ENCODE measurements at places on chromosomes 12 and 14. TPM values are rescaled to one million over a fixed set of nuclear protein-coding genes. Genes with fewer than 3 reads are reported as not detected.

ACOT6 gene
- not detected for total RNA-seq

TMEM119 gene
- not detected for total RNA-seq

RPL10L gene
- not detected for total RNA-seq

NFE2 gene
- total RNA-seq = not detected

GRCh38 chr14:59931237-59931636, 11.3 kb downstream of the LRRC9 start:
- H3K27ac ChIP-seq = no peak overlapping the region
- H3K36me3 ChIP-seq = no peaks in the 10 kb centered on the region
- H3K4me3 ChIP-seq = no peak overlapping the region
- peak; percentile 35 for DNase-seq
- no peaks in the 10 kb centered on the region for H3K27me3 ChIP-seq
- no peaks in the 10 kb centered on the region for H3K4me1 ChIP-seq

GRIP1 gene
- 8.0 TPM for total RNA-seq

PPP1R1A gene
- 5.5 TPM for total RNA-seq

DNA sequence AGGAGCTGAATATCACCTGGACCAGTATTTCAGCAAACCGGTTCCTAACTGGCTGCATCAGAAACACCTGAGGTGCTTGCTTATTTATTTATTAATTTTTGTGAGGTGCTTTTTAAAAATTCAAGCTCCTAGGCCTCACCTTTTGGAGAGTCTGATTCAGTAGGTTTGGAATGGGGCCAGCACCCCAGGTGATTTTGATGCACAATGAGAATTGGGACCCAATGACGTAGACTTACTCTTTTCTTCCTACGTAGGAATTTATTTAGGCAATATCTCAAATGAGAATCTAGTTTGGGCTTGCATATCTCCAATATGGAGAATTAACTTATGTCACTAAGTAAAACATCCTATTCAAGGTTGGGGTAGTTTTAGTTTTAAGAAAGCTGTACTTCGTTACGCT, 7.3 kb downstream of the YEATS4 start:
- no peak overlapping the region for H3K27ac ChIP-seq
- DNase-seq = no peak
- H3K36me3 ChIP-seq = peaks cover 62% of the 10 kb centered on the region
- H3K4me1 ChIP-seq = no peaks in the 10 kb centered on the region
- no peaks in the 10 kb centered on the region for H3K27me3 ChIP-seq

TBC1D30 gene
- 18.2 TPM for total RNA-seq

TAS2R7 gene
- not detected for total RNA-seq

DNA sequence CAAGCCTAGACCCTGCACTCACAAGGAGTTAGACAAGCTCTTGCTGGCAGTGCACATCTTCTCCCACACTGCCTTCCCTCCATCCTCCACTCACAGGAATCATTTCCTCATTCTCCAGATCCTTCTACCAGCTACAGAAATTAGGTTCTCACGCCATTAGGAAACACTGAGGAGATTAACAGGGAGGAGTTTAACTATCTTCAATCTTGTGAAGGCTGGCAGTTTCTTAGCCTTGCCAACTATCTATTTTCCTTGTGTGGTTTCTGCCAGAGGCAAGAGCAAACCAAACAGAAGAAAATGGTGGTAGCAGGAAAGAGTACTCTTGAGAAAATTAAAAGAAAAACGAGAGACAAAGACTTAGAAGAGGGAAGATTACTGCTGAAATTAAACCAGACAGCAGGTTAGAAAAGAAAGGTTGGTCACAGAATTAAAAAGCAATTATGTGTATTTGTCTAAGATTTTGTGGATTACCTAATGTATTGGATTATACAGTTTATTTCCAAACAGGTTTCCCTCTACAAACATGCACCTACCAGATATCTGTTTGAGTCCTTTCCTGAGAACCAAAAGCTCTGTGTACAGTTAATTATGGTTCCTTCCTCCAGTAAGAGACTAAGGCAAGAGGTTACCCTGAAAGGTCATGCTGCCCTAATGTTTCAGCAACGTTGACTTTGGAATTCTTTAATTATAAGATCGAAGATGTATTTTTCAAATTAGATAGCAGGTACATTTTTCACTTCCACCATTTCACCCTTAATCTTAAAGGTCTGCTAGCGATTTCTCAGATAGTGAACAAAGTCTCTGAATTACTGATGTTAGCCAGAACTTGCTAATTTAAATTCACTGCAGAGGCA, 5.0 kb downstream of the RERG start:
- no peak overlapping the region for H3K4me3 ChIP-seq
- peaks cover 10% of the 10 kb centered on the region for H3K4me1 ChIP-seq
- H3K27ac ChIP-seq = no peak overlapping the region

DNA sequence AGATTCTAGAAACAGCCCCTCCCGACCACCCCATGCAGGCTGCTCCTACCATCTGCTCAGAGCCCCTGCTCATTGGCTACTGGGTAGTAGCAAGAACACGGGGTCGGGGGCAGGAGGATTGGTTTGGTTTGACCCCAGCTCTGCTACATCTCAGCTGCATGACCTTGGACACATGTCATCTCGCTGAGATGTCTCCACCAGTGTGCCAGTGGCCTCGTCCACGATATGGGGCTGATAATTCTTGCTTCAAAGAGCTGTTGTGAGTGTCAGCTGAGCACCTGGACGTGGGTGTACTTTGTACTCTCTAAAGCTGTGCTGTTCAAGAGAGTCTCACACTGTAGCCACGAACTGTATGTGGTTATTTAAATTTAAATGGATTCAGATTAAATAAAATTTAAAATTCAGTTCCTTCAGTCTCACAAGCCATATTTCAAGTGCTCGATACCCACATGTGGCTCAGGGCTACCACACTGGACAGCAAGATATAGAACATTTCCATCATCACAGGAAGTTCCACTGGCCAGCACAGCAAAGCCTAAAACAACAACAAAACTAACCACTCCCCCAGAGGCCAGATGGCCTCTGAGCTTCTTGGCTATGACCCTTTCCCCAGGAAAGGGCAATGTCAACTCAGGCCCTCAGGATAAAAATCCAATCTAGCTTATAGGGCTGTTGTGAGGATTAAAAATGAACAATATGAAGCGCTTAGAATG, 18.6 kb downstream of the LTBP2 start:
- no peak for DNase-seq
- H3K36me3 ChIP-seq = no peaks in the 10 kb centered on the region
- H3K4me1 ChIP-seq = peaks cover 59% of the 10 kb centered on the region
- peak overlapping the region; percentile 85 for H3K27ac ChIP-seq
- no peak overlapping the region for H3K4me3 ChIP-seq

SSPN gene
- 18.7 TPM for total RNA-seq

GRCh38 chr14:74951443-74952179, 3.8 kb downstream of the PGF start:
- peak overlapping the region; percentile 21 for H3K27ac ChIP-seq
- no peak for DNase-seq
- H3K4me3 ChIP-seq = no peak overlapping the region

DNA sequence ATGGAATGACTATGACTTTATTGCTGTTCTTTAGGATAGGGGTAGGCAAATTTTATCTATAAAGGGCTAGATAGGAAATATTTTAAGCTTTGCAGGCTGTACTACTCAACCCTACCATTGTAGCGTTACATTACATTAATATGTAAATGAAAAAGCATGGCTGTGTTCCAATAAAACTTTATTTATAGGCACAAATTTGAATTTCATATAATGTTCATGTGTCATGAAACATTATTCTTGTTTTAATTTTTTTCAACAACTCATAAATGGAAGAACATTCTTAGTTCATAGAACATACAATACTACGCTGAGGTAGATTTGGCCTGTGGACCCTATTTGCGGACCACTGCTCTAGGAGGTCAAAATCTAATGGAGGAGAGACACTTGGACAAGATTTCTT, 133.7 kb downstream of the SOX5 start:
- H3K27ac ChIP-seq = no peak overlapping the region
- no peak overlapping the region for H3K4me3 ChIP-seq
- H3K36me3 ChIP-seq = no peaks in the 10 kb centered on the region
- no peak for DNase-seq

SLC7A8 gene
- total RNA-seq = 1.2 TPM

DNA sequence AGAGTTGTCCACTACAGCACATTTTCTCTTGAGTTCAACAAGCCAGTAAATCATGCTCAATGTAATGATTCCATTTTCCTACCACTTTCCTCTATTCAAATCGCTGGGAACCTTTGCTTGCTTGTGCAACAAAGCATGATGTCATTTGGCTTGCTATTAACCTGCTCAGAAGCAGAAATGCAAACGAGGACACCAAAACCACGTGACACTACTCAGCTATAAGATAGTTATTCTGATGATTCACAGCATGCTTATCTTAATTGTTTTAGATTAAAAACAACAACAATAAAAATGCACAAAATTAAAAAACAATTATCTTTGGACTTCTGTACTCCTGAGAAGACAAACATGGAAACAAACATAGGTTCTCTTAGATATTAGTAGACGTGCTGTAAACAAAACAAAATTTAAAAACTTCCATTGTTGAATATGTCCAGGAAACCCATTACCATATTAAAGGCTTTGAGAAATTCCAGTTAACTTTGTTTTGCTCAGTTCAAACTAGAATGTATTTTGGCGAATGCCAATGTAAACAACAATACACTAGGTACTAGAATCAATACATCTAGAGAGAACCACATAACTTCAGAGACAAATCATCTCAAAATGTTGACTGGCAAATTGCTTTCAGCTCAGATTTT, 77.5 kb upstream of the KRAS start:
- H3K4me1 ChIP-seq = no peaks in the 10 kb centered on the region
- no peak overlapping the region for H3K4me3 ChIP-seq
- no peak overlapping the region for H3K27ac ChIP-seq
- H3K36me3 ChIP-seq = no peaks in the 10 kb centered on the region
- peak; percentile 70 for DNase-seq

- H3K27me3 ChIP-seq = no peaks in the 10 kb centered on the region
- no peak overlapping the region for H3K4me3 ChIP-seq
- no peak for DNase-seq
Observed at GRCh38 chr14:57402173-57402852, 11.9 kb downstream of the NAA30 start.

DNA sequence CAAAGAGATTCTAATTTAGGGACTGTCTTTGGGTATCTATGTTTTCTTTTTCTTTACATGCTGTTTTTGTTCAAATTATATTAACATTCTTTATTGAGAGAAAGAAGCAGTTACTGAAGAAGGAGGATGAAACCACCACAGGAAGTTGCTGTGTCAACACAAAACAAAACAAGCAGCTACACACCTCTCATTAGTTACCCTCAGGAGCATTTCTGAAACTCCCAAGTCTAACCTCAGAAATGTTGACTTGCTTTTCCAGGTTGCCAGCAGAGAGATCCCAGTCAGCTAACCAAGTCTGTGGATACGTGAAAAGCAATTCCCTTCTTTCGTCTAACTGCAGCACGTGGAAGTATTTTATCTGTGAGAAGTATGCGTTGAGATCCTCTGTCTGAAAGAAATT, 33.5 kb downstream of the CLEC1A start:
- no peak overlapping the region for H3K4me3 ChIP-seq
- no peaks in the 10 kb centered on the region for H3K36me3 ChIP-seq
- H3K27me3 ChIP-seq = no peaks in the 10 kb centered on the region
- H3K4me1 ChIP-seq = peaks cover 4% of the 10 kb centered on the region
- DNase-seq = no peak

MGAT4C gene
- total RNA-seq = 0.43 TPM

DNA sequence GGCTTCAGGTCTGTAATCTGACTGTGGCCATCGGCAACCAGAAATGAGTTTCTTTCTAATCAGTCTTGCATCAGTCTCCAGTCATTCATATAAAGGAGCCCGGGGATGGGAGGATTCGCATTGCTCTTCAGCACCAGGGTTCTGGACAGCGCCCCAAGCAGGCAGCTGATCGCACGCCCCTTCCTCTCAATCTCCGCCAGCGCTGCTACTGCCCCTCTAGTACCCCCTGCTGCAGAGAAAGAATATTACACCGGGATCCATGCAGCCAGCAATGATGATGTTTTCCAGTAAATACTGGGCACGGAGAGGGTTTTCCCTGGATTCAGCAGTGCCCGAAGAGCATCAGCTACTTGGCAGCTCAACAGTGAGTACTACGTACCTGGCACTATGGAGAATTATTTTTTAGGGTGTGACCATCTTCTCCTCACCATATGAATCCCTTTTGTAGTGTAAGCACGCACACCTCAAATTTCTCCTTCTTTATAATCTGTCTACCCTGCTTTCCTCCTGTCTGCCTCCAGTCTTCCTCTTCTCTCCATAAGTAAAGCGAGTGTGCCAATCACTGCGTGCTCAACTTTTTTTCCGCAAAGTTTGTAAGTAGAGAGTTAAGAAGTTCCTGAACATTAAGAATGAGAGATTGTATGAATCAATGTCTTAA, at the start of gene TPH2:
TSS of gene TPH2 (plus strand) at position 118 of the 658 bp plus-strand sequence. CDS start at position 260, 142 bp downstream.
- H3K4me3 ChIP-seq = no peak within 1 kb of the TSS
- no peaks in the 10 kb centered on the region for H3K36me3 ChIP-seq
- no peaks in the 10 kb centered on the region for H3K27me3 ChIP-seq

GRCh38 chr12:105587237-105587636, 256.7 kb downstream of the C12orf75 start:
- no peaks in the 10 kb centered on the region for H3K27me3 ChIP-seq
- no peak overlapping the region for H3K27ac ChIP-seq
- DNase-seq = no peak

SPTB gene
- total RNA-seq = 1.0 TPM

GRCh38 chr12:25186038-25186787, 8.7 kb downstream of the DNAI7 start:
- H3K36me3 ChIP-seq = no peaks in the 10 kb centered on the region
- H3K27me3 ChIP-seq = no peaks in the 10 kb centered on the region
- no peak overlapping the region for H3K4me3 ChIP-seq
- no peak overlapping the region for H3K27ac ChIP-seq
- no peak for DNase-seq

- H3K27ac ChIP-seq = peak overlapping the region; percentile 26
- H3K4me3 ChIP-seq = no peak overlapping the region
Observed at GRCh38 chr12:105219261-105220028, 16.5 kb downstream of the APPL2 start.

LTBP2 gene
- total RNA-seq = 12.9 TPM

SLC25A29 gene
- total RNA-seq = 25.7 TPM

IFT81 gene
- 8.1 TPM for total RNA-seq

- no peaks in the 10 kb centered on the region for H3K36me3 ChIP-seq
- no peak overlapping the region for H3K4me3 ChIP-seq
- H3K27ac ChIP-seq = no peak overlapping the region
- no peaks in the 10 kb centered on the region for H3K4me1 ChIP-seq
Observed at GRCh38 chr14:80576401-80576800, 365.1 kb upstream of the DIO2 start.

DNA sequence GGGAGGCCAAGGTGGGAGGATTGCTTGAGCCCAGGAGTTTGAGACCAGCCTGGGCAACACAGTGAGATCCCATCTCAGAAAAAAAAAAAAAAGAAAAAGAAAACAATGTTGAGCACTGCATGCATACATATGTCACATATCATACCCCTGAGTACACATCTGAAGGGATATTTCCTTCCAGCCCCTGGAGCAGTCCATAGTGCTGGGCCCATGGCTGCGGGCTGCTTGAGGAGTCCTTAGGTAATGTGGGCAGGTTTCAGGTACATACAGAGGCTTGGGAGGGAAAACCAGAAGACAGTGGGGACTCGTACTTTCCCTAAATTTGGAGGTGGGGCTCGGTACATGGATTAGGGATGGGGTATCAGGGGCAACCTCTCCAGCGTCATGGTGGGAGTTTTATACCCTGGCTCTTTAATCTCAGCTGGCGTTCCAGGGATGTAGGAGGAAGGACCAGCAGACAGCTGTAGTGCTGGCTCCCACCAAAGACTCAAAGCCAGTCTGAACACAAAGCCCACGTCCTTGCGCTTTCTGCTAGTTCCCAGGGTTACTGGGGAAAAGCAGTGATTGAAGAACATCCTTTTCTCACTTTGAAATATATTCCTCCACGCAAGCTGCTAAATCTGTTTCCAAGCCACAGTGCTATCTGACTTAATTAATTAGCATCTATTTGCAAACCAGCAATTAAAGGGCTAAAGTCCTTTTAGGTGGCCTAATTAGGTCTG, 5.2 kb downstream of the OTUB2 start:
- no peaks in the 10 kb centered on the region for H3K27me3 ChIP-seq
- peaks cover 17% of the 10 kb centered on the region for H3K4me1 ChIP-seq

EIF2S3B gene
- total RNA-seq = not detected
